ENCODE measurements at places on chromosomes 1 and 21.

DNA sequence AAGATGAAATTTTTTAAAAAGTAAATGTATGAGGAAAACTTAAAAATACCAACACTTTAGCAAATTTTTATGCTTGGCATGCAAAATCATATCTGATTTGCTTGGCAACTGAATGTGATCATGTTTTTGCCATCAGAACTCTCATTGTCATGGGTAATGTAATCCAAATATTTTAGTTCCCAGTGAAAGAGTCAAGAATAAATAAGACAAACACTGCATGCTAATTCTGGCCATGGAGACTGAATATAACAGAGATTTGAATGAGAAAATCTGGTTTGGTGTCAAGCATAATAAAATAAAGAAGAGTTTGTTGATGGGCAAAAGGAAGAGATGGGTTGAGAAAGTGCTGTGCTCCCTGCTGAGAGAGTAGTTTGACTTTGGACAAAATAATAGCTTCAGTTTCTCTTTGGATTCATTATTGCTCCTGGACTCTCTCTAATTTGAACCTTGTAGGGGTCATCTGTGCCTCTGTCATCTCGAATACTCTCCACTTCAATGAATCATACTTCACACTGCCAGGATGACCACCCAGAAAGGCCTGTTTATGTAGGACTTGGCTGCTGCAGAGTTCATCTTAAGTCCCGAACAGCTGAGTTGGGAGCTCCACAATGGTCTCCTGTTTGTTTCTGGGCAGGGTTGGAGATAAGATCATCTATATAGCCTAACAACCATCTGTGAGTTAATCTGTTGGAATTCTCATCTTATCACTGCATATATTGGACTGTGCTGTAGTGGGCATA is 34.4 kb downstream of the ADAMTS1 start:
- no peak for DNase-seq

- no peak for DNase-seq
These were observed 86.8 kb downstream of the COL24A1 start for GRCh38 chr1:86069757-86070145.

- DNase-seq, result no peak
These were observed 911 bp downstream of the GNB1 start for GRCh38 chr1:1889847-1890505.

DNA sequence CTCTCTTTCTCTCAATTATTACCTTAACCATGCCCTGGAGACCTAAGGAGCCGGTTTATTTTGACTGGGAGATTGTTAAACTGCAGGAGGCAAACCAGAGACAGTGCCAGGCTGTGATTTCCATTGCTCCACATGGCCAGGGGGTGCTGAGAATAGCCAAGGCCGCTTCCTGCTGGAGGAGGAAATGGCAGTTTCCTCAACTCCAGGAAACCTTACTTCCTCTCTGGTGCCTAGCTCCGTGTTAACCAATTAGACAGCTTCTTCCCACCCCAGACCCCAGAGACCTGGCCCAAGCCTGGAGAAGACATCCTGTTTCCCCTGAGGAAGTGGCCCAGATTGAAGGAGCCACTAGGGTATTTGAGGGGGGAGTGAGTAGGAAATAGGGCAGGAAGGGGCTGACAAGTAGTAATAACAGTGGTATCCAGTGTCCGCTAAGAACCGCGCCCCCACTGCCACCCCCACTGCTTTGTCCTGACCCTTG is 161.2 kb downstream of the PLPP3 start:
- no peak for DNase-seq

DNA sequence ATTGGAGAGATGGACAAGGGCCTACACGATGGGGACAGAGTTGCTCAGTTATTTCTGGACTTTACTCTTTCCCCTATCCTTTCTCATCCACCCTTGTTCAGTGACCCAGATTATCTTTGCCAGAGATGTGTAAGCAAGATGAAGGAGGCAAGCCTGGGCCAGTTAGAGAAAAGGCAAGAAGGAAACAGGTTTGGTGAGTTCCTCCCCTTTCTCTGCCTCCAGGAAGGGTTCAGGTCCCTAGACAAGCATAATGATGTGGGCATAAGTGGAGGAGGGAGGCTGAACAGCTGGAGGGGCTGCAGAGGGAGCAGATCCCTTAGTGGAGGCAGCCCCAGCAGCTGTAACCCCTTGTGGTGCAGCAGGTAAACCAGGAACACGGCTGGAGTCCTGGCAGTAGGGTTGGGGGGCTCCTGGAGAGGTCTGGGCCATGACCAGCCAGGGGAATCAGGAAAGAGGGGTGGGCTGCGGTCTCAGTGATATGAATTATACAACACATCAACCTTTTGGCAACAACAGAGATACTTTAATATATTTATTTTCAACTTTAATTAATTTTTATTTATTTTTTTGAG is 9.2 kb upstream of the CDC42 start:
- no peak for DNase-seq

GRCh38 chr1:32414186-32414886 is 20.1 kb upstream of the BSDC1 start:
- no peak for DNase-seq

- no peak for DNase-seq
These were observed 16.0 kb downstream of the LRRN2 start for GRCh38 chr1:204669579-204669978.

GRCh38 chr1:159823406-159823805 is 3.3 kb upstream of the SLAMF8 start:
- no peak for DNase-seq

GRCh38 chr21:46610018-46610701 is 5.3 kb upstream of the S100B start:
- DNase-seq, result no peak

DNA sequence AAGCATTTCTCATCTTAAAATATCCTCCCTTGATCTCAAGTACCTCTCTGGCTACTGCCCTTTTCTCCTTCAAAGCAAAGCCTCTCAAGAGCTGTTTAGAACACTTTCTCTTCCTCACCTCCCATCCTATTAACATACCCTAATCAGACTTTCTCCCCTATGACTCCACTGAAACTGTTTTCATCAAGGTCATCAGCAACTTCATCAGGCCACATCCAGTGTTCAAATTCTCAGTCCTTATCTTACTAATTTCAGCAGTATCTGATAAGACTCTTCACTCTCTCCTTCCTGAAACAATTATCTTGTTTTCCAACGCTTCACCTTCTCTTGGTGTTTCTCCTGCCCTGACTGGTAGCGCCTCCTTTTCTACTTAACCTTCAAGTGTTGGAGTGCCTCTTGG is 1.5 kb upstream of the RAP1A start:
- DNase-seq, result no peak

- DNase-seq, result no peak
These were observed 1651.0 kb downstream of the NCAM2 start for GRCh38 chr21:22649246-22649645.

- DNase-seq, result no peak
These were observed 51.7 kb downstream of the WLS start for GRCh38 chr1:68180441-68181164.

DNA sequence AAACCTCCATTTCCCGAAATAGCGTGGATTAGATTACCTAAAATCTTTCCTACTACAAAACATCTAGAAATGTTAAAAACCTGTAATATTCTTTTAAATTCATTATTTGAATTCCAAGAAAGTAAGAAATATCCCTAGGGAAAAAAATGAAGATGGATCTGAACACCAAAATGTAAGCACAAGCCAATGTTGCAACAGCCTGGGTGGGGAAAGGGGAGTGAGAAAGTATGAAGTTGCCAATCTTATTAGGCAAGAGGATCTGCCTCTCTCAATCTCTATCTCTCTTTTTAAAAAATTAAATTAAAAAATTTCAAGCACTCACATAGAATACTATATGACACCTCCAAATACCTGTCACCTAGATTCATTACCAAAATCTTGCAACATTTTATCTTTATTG is 74.9 kb upstream of the IRF2BP2 start:
- no peak for DNase-seq

DNA sequence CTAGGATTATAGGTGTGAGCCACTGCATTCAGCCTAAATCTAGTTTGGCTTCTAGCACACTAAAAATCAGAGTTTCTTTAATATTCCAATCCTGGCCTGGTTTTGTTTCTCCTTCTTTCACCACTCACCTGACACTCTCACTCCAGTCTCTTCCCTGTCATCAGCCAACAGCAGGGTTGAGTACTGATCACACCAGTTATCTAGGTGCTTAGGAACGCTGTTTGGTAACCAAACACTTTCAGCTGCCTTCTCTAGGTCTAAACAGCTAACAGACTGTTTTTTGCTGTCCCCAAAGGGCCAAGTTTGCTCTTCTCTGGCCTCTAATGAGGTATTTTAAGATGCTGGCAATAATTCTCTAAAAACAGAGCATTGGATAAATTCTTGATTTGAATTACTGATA is 17.7 kb upstream of the FRRS1 start:
- DNase-seq, result no peak

DNA sequence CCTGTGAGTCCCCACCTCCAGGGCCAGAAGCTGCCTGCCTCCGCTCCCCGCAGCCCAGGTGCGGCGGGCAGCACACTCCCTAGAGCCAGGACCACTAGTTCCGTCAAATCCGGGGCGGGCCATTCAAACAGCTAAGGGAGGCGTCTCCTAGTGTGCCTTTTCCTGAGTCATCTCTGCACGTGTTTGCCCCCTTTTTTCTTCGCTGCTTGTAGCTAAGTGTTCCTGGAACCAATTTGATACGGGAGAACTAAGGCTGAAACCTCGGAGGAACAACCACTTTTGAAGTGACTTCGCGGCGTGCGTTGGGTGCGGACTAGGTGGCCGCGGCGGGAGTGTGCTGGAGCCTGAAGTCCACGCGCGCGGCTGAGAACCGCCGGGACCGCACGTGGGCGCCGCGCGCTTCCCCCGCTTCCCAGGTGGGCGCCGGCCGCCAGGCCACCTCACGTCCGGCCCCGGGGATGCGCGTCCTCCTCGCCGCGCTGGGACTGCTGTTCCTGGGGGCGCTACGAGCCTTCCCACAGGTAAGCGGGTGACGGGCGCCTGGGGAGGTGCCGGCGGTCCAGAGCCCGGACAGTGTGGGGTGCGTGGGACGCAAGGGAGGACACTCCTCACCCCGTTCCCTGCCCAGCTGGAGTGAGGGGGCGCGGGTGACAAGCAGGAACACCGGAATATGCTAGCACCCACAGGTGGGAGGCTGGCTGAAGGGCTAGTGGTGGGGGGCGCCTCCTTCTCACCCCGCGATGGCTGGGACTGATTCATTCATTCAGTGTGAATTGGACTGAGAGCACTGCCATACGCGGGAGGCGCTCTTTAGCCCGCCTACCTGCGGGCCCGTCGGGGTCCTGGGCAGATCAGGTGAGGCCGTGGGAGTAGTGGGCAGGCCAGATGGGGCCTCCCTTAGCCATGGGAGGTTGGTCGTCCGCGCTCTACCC is at the start of gene TNFRSF8:
TNFRSF8 (plus strand) TSS at position 163 of the 932 bp plus-strand sequence; CDS start at position 459, 296 bp downstream.
- DNase-seq, result peak; percentile 34

- DNase-seq, result no peak
These were observed 135.4 kb downstream of the LMO4 start for GRCh38 chr1:87464022-87464490.

- DNase-seq, result no peak
These were observed 17.2 kb upstream of the ZBTB8B start for GRCh38 chr1:32447469-32448185.

DNA sequence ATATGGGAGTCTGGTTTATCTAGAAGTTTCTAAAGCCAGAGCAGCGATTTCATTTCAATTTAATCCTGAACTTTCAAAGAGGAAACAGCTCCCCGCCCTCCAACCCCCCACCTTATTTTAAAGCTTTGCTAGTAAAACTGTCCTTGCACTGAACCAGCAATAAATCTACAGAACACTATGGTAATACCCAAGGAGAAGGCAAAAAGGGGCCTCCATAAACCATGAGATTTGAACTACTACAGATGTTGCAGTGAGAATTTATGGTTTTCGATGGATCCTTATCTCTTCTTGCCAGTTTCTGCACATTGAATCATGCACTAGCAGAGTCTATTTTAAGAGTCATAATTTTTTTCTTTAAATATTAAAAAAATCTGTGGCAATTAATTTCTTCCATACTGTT is 64.8 kb upstream of the BEND5 start:
- DNase-seq, result no peak

DNA sequence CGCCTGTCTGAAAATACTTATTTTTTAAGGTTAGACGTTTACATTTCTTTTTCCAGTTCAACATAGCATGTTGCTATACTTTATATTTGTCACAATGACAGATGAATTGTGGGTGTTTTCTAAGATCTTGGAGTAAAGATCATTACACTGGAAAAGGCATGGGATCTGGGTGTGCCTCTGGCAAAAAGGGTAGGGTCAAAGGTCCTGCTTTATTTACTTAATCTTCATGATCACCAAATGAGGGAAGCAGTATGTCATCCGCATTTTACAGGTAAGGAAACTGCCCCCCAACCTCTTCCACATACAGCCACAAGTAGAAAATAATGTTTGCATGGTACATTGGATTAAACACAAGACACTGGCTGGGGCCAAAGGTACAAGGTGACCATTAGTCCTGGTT is 12.5 kb upstream of the SMPDL3B start:
- DNase-seq, result no peak

- DNase-seq, result no peak
These were observed 651 bp downstream of the ZBTB8A start for GRCh38 chr1:32539584-32540571.

GRCh38 chr1:40361637-40362036 is 11.9 kb upstream of the SMAP2 start:
- no peak for DNase-seq

GRCh38 chr1:23751815-23752200 is 8.5 kb downstream of the ELOA start:
- DNase-seq, result no peak

- DNase-seq, result peak; percentile 44
These were observed 40.9 kb upstream of the TMEM52 start for GRCh38 chr1:1959840-1960479.

DNA sequence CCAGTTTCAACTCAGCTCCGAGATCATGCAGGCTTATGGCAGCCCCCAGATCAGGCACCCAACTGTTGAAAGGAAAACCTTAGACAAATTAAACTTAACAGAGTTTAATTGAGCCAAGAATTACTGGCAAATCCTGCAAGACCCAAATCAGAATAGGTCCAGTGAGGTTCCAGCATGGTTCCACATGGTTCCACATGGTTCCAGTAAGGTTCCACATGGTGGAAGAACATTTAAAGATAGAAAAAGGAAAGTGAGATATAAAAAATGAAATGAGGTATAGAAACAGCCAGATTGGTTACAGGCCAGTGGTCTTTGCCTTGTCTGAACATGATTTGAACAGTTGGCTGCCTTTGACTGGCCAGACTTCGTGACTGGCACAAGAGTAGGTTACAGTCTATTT is 288.8 kb upstream of the LRRC7 start:
- DNase-seq, result no peak

- no peak for DNase-seq
These were observed 12.1 kb downstream of the LRRC8B start for GRCh38 chr1:89536555-89537341.

All from activated T-cell treated with anti-CD3 and anti-CD28 coated beads for 4 hours (primary cell).